ENCODE measurements at places on chromosomes 5 and 9. TPM values are rescaled to one million over a fixed set of nuclear protein-coding genes. Genes with fewer than 3 reads are reported as not detected.

DNA sequence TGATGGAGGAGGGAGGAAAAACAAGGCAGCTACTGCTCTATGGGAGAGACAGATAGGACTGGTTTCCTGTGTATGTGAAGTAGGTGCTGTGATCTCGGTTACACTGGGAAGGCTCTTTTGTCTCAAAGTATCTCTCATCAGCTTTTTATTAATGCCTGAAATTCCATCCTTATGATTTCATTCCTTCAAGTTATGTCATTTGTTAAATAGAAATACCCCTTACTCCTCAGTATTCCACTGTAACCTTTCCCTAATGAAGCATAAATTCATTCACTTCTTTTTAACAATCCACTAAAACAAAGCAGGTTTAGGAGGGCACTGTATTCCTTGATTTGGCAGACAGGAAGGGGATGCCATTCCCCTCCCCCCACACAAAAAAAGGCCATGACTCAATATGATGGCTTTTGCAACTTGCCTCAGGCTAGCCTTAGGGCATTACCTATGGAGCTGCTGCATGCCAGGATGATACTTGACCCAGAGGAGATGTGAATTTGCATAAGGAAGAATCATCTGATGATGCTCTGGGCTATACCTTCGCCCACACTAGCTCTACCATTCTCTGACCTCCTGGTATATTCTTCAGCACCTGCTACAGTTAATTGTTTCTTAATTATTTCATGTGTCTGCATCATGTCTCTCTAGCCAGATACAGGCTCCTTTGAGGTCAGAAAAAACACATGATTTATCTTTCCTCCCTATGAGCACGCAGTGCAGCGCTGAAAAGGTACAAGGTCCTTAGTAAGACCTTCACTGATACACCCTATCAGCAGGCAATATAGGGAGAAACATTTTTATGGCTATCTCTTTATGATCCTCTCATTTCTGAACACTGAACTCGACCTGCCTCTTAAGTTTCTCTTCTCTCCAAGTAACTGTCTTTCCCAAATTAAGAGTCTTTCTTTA is 26.3 kb downstream of the NR3C1 start:
- no peak for DNase-seq

The FSTL4 gene
- 0.46 TPM for total RNA-seq

DNA sequence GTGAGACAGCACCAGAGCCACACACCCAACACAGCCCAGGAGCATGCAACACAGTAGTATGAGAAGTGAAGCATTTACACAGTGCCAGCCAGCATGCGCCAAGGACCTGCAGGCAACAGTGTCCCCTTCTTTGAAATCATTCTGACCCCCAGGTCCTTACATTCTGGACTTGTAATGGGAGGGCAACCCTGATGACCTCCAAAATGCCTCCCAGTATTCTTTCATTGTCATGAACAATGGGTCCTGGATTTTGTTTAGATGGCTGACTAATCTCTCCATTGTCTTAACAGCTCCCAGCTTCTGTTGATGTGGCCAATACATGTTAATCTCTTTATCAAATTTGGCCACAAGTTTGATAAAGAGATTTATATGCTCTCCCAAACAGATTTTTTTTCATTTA is 417.1 kb downstream of the DMRTA1 start:
- DNase-seq: no peak

The PDE6A gene
- not detected for total RNA-seq

GRCh38 chr5:6143523-6143922 is 234.8 kb downstream of the MED10 start:
- no peak for DNase-seq

The CDC25C gene
- 1.2 TPM for total RNA-seq

GRCh38 chr9:2693056-2693455 is 24.3 kb upstream of the KCNV2 start:
- no peak for DNase-seq

GRCh38 chr5:4758996-4759395 is 381.1 kb upstream of the ADAMTS16 start:
- no peak for DNase-seq

GRCh38 chr9:109907810-109908458 is 127.9 kb downstream of the PALM2AKAP2 start:
- no peak for DNase-seq

The CFAP157 gene
- not detected for total RNA-seq

DNA sequence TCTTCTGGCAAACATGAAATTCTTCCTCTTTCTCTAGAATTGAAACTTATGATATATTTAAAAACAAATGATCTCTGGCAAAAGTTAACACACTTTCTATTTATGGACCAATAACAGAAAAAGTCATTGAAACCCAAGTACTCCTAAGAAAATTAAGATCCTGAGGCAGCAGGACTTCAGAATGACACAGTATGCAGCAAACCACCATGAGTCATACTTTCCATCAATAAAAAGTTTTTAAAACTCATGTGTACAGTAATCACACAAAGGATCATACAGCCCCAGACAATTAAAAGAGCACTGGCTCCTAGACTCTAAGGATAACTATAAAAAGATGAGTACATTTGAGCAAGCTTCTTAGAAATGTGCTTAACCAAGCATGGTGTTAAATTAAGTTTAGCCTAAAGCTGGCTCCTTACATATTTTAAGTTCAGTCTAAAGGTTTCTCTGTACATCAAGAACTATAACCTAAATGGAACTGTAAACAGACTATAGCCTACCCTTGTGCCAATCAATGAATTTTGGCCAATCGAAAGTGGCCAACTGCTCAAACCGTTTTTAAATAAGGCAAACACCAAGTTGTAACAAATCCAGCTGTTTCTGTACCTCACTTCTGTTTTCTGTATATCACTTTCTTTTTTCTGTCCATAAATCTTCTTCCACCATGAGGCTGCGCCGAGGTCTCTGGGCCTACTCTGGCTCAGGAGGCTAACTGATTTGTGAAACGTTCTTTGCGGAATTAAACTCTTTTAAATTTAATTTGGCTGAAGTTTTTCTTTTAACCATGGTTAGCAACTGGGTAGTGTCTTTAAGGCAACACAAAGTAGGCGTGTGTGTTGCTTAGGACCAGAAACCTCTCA is 232.1 kb upstream of the PIK3R1 start:
- no peak for DNase-seq

- no peak for DNase-seq
Measured at GRCh38 chr5:160297004-160297403, 15.4 kb downstream of the CCNJL start.

The TRIM14 gene
- 30.4 TPM for total RNA-seq

Measured in activated T-cell treated with anti-CD3 and anti-CD28 coated beads, Interleukin-2, amount 50 U/mL, for 4 hours (primary cell).